Stimulated activated CD4-positive, alpha-beta T cell treated with anti-CD3 and anti-CD28 coated beads, Interleukin-15, amount 100 ng/mL, for 1 hour (primary cell): ENCODE measurements at places on chromosomes 4 and X.

GRCh38 chr4:183356931-183357675 is 34.9 kb upstream of the CLDN24 start:
- no peak for DNase-seq

GRCh38 chrX:155612312-155613224 is at the start of gene TMLHE:
TSS of gene TMLHE (minus strand) at chrX:155612952. CDS start at chrX:155545276, 67,676 bp downstream.
- DNase-seq, result peak; percentile 47

DNA sequence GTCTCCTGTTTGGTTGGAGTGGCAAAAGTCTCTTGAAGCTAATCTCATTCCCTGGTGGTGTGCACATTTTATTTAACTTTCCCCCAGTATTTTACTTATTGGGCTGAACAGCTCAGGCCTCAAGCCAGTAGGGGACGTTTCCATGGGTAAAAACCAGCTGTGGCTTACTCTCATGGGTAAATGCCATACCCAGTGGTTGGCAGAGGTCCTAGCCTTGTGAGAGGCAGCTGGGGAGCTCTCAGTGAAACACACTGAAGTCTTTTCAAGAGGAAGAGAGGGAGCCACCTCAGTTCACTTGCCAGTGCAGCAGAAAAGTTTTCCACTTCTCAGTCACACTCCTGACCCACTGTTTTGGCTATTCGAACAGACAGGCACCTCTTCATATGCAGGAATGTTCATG is 1964.2 kb downstream of the ARAP2 start:
- DNase-seq, result no peak

DNA sequence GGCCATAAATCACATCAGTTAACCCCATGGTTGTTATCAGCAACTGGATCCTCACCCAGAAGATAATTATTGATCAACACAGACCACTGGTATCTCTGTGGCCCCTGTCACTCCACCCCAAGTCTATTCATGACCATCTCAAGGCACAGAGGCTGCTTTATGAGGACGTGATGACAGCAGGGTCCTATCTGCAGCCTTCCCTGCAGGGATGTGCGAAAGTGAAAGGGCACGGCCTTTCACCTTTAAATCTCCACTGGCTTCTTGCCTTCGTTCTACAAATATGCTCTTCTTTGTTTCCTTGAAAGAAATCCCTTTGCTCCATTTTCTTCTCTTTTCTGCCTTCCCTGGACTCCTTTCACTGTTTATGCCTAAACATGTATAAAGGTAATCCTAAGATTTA is 170.6 kb upstream of the EDNRA start:
- no peak for DNase-seq

- no peak for DNase-seq
These were observed 4.3 kb downstream of the RHOH start for GRCh38 chr4:40200875-40201801.

GRCh38 chrX:41145920-41146608 is 60.8 kb downstream of the USP9X start:
- no peak for DNase-seq

DNA sequence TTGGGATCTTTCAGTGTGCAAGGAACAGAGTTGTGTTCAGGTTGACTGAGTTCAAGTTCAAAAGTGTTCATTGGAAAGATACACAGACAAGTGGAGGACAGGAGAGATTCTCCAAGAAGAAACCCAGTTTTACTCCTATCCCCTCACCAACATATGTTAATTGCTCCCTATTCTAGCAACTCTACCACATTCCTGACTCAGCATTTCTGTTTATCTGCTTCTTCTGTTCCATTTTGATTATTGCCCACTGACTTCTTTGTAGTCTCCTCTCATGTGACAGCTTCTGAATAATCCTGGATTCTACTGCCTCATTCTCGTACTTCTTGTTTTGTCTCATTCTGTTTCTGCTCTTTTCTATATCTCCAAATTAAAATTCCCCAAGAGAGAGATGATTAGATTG is 15.8 kb upstream of the SPANXC start:
- DNase-seq, result no peak

GRCh38 chr4:145552181-145552822 is 66.9 kb upstream of the MMAA start:
- DNase-seq, result no peak

GRCh38 chr4:52298444-52298843 is 247.3 kb downstream of the SPATA18 start:
- no peak for DNase-seq

GRCh38 chrX:77442728-77443127 is 4.5 kb upstream of the FGF16 start:
- DNase-seq, result no peak

DNA sequence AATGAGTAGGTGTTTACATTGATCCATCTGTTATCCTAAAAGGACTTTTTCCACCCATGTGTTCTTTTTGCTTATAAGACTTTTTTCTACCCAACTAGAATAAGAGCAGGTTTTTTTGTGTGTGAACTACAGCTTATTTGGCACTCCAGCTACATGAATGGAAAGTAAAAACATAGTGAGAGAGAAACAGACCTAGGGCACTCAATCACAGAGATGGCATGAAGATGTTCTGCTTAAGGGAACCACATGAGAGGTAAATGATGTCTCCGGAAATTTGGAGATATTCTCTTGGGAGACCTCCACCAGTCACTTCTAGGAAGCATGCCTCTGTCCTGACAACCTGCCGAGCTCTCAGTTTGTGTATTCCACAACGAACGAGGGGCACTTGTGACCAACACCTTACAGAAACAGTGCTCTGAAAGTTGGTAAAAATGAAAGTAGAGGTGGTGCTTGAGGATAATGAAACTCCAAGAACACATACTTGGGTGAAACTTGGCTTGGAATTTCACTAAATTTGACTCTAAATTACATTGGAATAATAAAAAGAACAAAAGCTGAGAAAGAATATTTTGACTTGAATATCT is 788.4 kb upstream of the GALNTL6 start:
- DNase-seq, result no peak

GRCh38 chrX:12497832-12498591 is 293.2 kb upstream of the PRPS2 start:
- DNase-seq, result no peak

DNA sequence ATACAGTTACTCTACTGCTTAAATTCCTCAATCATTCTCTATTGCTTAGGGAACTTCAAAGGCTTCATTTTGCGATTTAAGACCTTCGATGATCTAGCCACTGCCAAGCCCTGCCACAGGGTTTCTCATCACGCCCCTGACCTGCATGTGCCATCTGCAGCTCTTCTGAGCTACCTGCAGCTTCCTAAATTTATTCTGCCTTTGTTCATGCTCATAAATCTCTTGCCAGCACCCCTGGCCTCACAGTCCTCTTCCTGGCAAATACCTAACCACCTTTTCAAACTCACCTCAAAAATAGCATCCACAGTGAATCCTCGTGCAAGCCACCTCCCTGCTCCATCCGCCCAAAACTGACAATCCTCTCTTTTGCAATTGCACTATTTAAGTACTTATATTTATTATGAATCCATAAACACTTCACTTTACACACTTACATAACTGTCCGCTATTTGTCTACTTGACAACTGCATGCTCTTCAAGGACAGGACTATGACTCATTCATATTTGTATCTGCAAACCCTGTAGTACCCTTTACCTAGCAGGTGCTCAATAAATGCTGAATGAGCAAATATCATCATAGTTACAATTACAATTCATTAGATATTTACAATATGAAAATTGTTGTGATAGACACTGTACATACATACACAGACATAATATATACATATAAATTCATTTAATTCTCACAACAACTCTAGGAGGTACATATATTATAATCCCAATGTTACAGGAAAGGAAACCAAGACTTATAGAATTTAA is 280.0 kb upstream of the RASGEF1B start:
- no peak for DNase-seq

DNA sequence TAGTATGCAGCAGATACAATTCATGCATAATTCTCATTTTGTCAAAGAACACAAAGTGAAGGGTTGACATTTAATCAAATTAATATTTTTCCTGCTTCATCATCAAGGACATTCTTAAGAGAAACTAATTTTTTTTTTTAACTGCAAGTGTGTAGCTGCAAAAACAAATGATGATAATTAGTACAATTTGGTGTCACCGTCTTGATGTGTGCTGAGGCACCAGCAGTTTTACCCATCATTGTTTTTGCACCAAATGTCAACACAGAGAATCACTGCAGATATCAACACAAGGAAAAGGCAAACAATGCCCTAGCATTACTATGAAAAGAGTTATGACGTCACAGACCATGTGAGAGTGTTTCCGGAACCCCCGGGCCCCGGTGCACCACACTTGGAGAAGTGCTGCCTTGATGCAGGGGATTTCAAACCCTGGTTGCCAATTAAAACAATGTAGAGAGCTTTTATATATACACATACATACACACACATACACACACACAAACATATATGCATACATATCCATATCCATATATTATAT is 55.9 kb downstream of the AGA start:
- no peak for DNase-seq

- DNase-seq, result no peak
These were observed 32.0 kb upstream of the MMAA start for GRCh38 chr4:145587088-145587754.

GRCh38 chr4:70533211-70533610 is 14.8 kb downstream of the AMTN start:
- DNase-seq, result no peak

- no peak for DNase-seq
These were observed 538.7 kb upstream of the ATOH1 start for GRCh38 chr4:93289831-93290230.

DNA sequence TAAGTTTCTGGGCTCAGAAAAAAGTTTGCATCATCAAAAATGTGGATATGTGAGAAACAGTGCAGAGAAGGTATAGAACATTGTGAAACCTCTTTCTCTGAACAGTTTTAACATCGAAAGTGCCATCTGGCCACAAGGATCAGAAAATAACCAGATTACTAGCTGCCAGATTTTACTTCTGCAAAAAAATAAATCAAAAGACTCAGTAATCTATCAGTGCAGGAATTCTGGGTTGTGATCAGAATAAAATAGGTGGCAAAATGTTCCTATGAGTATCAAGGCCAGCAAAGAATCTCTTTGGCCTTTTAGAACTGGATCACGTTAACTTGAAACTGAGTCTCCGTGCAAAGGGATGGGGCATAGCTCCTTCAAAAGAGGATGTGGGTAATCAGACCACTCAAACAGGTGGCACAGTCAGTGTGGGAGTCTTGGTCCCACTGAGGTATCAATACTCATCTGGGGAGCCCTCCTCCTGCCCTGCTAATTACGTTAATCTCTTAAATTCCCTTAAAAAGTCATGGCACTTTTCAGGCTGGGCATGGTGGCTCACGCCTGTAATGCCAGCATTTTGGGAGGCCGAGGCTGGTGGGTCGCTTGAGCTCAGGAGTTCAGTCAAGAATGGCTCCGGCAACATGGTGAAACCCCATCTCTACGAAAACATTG is 26.7 kb upstream of the RBM47 start:
- DNase-seq, result no peak

GRCh38 chr4:13866881-13867280 is 239.4 kb upstream of the BOD1L1 start:
- no peak for DNase-seq

GRCh38 chrX:16310326-16310725 is 143.0 kb downstream of the MAGEB17 start:
- DNase-seq, result no peak

DNA sequence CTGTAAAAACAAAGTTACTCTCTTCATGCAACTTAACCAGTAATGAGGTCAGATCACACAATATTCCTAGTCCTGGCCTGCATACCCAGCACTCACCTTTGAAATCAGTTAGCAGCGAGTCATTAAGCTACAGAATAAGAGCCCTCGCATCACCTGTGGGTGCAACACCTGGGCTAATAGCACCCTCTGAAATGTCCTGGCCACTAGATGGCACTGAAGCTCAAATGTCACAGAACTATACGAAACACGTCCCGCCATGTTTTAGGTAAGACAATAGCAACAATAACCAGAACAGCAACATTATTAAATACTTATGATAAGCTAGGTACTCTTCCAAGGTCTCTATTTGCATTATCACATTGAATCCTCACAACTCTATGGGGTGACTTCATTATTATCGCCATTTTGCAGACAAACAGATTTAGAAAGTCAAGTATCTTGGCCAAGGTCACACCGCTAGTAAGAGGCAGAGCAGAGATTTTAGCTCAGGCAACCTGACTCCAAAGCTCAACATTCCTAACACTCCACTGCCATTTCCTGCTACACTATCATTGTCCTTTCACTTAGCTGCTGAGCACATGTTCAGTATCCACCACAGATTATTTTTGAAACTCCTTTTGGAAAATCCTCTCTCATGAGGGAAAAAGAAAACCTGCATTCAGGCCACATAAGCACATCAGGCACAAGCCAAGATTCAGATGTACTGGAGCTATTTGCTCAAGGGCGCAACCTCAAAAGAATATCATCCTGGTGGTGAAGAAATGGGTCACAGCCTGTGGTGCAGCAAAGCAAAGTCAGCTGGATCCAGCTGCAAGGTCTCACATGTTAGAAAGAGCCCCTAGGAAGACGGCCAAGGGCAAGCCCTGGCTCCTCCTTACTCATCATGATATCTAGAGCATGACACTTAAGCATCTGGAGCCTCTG is 59.5 kb upstream of the KDR start:
- no peak for DNase-seq

- DNase-seq, result no peak
These were observed 4.6 kb upstream of the ANTXR2 start for GRCh38 chr4:80077639-80078038.

GRCh38 chrX:24728530-24728929 is 34.8 kb downstream of the POLA1 start:
- no peak for DNase-seq
